ENCODE measurements at places on chromosomes 6 and 20.
A peak's percentile ranks its signal among the peaks of the same experiment; 100 is the strongest.

DNA sequence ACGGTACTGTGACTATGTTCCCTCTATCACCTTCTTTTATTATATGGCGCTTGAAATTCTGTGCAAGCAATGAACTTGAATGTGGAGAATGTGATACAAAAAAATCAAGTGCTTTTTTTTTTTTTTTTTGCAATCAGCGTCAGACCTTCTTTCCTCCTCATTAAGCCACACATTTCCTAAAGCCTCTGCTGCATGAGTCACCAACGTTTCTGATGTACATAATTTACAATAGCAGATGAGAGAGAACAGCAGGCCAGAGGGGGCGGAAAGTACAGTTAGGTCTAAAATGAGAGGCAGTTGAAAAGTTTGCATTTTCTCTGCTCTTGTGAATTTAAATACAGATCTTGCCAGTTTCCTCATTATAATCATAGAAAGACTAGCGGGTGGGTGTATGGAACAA lies 114.6 kb upstream of the RIPOR2 start:
- peak; percentile 80 for DNase-seq

DNA sequence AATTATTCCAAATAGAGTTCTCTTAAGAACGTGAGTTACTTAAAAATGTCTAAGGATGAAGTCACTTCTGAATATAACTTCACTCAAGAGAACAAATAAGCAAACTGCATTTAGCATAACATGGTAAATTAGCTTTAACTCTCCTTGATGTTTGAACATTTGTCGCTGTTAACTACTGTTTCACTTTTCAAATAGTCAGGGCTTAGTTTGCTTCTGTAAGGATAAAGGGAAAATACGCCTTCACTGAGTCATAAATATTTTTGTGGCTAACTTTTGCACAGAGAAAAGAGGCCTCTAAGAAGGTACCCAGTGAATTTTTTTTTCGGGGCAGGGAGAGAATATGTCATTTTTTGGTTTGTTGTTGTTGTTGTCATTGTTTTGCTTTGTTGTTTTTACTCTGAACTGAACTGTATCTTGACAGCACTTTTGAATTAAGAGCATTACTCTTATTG lies 8.1 kb downstream of the PTPN1 start:
- peak; percentile 66 for DNase-seq

- peak; percentile 64 for DNase-seq
These were observed 19.7 kb upstream of the TLDC2 start for GRCh38 chr20:36856195-36856594.

- DNase-seq = no peak
These were observed 107.6 kb upstream of the CEP85L start for GRCh38 chr6:118758946-118759345.

DNA sequence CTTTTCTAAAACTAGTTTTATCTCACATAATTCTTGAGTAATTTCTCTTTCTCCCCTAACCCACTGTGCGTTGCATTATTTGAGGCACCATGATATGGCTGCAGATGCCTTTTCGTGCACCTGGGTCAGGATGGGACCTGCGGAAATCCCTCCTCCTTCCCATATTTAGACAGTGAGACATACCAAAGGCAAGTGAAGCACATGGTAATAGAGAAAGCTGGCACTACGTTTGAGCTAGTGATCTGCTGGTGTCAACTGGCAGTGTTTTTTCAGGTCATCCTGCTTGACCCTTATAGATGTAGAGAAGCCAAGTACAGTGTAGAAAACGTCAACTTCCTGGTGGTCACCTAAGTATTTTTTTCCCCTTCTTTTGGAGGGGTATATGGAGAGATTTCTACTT lies 71.7 kb downstream of the FOXO3 start:
- DNase-seq = no peak

- DNase-seq = no peak
These were observed 7.8 kb upstream of the CCR6 start for GRCh38 chr6:167115054-167115453.

DNA sequence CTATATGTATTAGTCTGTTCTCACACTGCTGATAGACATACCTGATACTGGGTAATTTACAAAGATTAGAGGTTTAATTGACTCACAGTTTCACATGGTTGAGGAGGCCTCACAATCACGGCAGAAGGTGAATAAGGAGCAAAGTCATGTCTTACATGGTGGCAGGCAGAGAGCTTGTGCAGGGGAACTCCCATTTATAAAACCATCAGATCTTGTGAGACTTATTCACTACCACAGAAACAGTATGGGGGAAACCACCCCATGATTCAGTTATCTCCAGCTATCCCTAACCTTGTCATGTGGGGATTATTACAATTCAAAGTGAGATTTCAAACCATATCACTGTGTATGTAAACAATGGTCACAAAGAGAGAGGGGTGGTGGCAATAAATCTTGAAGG lies 6.6 kb downstream of the CST8 start:
- DNase-seq = no peak

DNA sequence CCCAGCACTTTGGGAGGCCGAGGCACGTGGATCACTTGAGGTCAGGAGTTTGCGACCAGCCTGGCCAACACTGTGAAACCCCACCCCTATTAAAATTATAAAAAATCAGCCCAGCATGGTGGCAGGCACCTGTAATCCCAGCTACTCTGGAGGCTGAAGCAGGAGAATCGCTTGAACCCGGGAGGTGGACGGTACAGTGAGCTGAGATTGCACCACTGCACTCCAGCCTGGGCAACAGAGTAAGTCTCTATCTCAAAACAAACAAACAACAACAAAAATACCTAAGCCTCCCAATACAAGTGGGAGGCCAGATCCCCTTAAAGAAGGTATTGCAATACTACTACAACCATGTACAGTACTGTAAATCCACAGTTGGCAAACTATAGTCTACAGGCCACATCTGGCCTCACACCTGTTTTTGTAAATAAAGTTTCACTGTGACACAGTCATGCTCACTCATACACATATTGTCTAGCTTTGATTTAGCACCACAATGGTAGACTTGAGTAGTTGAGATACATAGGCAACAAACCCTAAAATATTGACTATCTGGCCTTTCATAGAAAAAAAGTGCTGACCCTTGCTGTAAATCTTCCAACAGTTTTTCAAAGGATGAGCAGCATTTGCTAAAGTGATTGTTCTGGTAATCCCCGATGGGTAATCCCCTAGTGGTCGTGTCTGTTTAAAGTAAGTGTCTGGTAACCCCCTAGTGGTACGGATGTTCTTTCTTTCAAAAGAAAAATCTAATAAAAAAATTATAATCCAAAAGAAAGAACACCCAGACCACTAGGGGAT lies 202.0 kb downstream of the RNGTT start:
- no peak for DNase-seq

GRCh38 chr6:132423839-132424238 lies 22.6 kb upstream of the MOXD1 start:
- no peak for DNase-seq

DNA sequence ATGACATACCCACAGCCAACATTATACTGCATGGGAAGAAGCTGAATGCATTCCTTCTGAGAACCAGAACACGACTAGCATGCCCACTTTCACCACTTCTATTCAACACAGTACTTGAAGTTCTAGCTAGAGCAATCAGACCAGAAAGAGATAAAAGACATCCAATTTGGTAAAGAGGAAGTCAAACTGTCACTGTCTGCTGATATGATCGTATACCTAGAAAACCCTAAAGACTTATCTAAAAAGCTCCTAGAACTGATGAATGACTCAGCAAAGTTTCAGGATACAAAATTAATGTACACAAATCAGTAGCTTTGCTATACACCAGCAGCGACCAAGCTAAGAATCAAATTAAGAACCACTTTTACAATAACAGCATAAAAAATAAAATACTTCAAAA lies 60.5 kb downstream of the EYS start:
- DNase-seq = no peak
